ENCODE measurements at places on chromosomes 1 and 21.

- no peak for DNase-seq
Measured at GRCh38 chr1:100544791-100545190, 6.9 kb downstream of the GPR88 start.

GRCh38 chr1:24450316-24450715 is 34.7 kb downstream of the NIPAL3 start:
- DNase-seq: no peak

DNA sequence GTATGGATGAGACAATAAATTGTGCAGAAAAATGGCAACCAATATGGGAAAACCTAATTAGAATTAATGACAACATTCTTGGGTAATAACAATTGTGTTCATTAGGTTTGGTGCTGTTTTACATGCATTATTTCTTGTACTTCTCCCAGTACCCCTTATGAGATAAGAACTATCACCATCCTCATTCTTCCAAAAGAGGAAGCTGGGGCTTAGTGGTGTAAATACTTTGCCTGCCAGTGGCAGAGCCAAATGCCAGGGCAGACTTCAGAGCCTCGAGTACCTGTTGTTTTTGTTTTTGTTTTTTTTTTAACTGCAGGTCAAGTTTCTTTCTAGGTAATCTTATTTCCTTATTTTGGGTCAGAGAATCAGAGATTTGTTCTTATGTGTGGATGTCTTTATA is 206.4 kb downstream of the RHOU start:
- no peak for DNase-seq

DNA sequence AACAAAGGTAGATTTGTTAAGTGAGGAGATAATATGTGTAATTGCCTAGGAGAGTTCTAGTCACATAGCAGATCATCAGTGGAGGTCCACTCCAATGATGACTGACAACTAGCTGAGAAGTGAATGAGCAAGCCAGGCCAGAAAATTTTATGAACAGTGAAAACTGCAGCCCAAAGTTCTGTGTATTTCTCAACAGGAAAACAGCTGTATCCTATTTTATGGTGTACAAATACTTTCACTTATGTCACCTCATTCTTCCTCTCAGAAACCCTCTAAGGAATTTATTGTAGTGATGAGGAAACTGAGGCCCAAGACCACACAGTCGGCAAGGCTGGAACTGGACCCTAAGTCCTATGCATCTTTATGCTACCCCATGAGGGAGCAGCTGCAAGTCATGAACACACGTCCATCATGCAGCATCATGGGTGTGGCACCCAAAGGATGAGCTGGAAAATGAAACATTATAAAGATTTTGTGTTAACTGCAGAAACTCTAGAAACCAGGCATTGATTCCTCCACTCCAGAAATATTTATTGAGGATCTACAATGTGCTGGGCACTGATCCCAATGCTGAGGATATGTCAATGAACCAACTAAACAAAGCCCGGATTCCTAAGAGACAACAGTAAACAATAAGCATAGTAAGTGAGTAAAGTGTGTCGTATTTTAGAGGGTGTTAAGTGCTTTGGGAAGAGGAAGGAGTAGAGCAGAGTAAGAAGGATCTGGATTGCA is 99.5 kb upstream of the DUSP10 start:
- DNase-seq: no peak

- no peak for DNase-seq
Measured at GRCh38 chr1:231808116-231808515, 181.5 kb downstream of the DISC1 start.

GRCh38 chr1:154430903-154431302 is 25.8 kb downstream of the IL6R start:
- DNase-seq: no peak

GRCh38 chr1:56825436-56825835 is 6.2 kb upstream of the FYB2 start:
- DNase-seq: no peak

- no peak for DNase-seq
Measured at GRCh38 chr1:101709721-101710120, 287.0 kb downstream of the OLFM3 start.

- peak; percentile 22 for DNase-seq
Measured at GRCh38 chr1:42924851-42925760, 33.6 kb downstream of the SLC2A1 start.

- DNase-seq: no peak
Measured at GRCh38 chr1:153488731-153489130, 28.3 kb upstream of the S100A7 start.

GRCh38 chr1:17874231-17874630 is 119.1 kb downstream of the ACTL8 start:
- DNase-seq: no peak

DNA sequence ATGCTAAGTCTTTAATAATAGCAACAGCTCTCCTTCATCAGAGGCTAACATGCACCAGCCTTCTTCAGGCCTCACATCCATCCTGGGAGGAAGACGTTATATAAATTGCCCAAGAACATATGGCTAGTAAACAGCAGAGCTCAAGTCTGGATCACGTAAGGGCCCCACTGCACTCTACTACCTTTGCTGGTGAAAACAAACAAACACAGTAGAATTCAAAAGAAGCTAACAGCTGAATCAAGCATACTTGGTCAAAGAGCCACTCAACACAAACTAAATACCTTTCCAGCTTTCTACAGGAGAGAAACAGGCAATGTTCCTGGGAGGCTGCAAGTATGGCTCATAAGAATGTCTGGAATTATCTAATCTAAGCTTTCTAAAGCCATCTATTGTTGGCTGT is 66.0 kb downstream of the WLS start:
- no peak for DNase-seq

DNA sequence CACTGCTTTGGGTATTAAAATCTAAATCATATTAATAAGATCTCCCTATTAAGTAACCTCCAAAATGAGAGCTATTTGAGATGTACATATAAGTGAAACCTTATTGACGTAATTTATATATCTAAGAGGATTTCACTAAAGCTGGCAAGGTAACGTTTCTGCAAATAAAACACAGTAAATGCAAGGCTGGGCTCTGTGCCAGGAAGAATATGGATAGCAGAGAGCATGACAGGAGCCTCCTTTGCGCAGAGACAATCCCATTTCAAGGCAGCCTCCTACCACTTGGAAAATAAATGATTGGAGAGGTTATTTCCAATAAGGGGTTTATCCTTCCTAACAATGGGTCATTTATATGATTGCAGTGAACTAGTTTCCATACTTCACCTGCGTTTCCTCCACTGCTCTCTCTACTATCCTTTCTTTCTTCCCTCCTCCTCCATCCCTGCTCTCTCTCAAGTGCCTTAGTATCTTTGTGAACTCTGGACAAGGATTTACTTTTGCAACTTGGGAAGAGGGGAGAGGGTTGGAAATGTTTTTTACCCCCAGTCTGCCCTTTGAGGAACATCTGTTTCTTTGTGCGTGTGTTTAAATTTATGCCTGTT is 3.0 kb upstream of the NFIA start:
- DNase-seq: no peak

DNA sequence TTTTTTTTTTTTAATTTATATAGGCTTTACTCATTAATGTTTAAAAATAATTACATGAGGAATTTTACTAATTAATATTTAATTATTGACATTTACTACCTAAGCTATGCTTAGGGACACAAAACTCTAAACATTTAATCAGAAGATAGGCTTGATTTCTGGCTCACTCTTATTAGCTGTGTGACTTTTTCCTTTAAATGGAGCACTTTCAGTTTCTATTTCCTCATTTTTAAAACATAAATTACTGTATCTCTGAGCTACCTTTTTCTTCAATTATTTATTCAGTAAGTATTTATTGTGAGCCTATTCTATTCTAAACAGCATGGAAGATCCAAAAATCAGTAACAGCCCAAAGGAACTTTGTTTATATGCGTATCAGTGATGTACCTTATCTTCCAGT is 40.5 kb downstream of the MAP3K7CL start:
- DNase-seq: no peak

DNA sequence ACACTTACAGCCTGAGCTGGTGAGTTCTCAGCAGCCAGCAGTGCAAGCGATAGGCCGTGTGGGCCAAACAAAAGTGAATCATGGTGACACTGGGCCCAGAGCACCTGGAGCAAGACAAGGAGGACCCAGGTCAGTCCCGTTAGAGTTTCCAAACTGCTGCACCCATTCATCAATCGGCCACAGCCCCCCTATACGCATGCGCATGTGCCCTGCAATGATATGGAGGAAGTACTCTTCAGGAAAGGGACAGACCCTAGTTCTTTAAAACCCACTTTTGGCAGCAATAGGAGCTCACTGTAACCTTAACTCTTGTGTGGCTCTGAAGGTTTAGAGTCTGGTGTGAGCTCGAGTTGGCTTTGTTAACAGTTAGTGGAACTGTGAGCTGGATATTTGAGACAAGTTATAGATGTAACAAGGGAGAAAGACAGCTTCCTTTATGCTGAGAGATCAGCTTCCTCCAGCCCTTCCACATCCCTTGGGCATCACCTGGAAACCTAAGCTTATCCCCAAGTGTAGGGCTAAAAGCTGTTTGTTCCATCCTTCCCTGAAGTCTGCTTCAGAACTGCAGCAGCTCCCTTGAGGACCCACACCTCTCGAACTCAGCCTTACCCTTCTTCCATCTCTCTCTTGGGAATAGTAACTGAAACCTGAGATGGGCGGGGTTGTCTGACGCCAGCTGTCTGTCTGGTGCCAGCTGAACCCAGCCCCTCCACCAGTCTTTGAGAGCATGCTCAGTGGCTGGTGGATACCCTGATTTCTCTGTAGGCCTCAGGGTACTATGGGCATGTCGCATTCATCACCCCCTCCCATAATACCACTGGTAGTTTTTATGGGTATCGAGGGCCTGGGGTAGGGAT is 17.7 kb downstream of the NMNAT1 start:
- no peak for DNase-seq

DNA sequence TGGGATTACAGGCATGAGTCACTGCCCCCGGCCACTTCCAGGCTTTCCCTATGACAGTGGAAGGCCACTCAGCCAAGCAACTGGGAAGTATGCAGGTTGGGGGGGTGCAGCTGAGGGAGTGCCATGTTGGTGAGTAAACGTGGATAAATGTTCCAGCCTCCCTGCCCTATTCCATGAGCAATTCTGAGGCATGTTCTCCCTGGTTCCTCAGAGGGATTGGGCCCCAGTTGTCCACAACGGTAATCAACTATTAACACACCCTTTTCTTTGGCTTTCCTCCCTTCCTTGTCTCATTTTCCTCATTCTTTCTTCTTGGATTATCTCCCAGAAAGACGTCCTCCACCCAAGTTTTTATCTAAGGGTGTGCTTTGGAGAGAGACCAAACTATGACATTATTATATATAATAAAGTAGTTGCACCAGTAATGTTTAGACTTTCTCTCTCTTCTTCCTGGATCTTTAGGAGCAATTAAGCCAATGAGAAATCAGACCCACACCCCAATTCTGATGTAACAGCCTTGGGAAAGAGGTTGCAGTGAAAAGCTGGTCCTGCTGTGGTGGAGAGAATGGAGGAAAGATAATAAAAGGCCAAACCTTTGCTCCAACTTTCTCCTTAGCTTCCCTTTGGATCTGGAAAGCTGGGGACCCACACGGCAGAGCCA is 6.8 kb upstream of the SLAMF9 start:
- no peak for DNase-seq

GRCh38 chr1:4169991-4170390 is 269.9 kb upstream of the C1orf174 start:
- no peak for DNase-seq

DNA sequence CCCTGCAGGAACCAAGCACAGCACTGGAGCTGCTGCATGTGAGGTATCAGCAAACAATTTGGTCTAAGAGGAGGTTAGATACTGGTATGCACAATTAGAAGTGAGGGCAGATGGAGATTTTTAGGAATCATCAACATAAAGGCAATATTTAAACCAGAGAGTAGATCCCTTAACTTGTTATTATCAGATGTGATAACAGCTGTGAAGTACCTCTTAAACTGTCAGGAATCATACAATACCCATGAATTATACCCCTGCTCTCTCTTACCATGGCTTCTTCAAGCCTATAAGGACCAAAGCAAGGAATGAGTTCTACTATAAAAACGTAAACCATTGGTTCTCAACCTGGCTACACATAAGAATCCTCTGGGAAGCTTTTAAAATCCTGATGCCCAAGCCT is 3.9 kb downstream of the BCAR3 start:
- DNase-seq: no peak

DNA sequence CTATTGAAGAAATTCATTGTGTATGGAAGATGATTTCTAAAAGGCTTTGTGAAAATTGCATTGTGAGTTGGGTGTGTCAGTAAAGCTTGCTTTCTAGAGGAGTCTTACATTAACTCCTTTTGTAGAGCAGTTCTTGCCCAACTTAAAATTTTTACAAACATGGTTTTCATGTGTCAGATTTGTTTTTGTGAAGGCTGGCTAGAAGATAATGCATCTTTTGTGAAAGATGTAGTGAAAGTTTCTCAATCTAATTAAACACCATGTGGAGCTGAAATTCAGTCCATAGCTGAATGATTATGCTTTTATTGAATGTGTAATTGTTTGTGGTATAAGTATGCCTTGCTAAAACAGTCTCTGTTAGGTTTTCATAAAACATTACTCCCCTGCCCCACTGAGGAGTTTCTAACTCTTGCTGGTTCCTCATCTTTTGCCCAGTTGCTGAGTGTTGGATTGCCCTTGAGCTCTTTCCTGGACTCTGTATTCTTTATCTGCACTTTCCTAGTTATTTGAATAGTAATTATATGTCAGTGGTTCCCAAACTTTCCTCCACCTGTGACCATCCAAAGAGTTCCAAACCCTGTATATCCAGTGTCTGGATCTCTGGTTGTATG is 38.0 kb downstream of the KCTD3 start:
- DNase-seq: no peak

DNA sequence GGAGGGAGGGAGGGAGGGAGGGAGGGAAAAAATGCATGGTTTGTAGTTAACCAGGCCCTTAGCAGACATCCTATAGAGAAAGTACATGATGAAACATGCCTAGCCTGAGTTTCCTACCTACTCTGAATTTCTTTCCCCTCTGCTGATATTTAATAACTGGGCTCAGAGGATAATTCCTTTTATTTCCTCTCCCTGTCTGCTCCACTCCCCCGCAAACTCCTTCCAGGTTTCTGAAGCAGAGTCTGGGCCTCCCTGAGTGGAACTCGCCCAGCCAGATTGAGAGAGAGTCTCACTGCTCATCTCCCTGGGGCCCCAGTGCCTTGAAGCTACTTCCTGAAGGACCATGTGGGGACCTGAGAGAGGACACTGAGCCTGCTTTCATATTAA is 111.9 kb upstream of the SLC44A3 start:
- no peak for DNase-seq

GRCh38 chr1:115647919-115648650 is 6.3 kb downstream of the VANGL1 start:
- no peak for DNase-seq

- DNase-seq: no peak
Measured at GRCh38 chr1:84947536-84948410, 49.1 kb downstream of the MCOLN2 start.

DNA sequence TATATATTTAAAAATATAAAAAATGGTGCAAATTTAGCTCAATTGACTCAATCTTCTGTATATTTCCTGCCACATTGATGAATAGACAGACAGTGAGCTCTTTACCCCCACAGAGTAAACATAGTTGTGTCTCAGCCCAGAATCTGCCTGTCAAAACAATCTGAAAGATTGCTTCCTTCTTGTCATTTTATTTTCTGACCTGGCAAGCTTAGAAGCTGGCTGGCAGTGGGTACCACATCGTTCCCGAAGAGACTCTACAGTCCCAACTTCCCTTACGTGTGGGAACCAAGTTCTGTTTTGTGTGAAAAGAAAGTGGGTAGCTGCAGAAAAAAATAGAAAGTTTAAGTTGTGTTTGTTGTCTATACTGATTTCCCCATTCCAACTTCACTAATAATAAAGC is 629.3 kb upstream of the NEGR1 start:
- DNase-seq: no peak

All from CD4-positive, alpha-beta T cell treated with Interleukin-2 at 100 ng/mL for 4 hours (primary cell).